ENCODE measurements at places on chromosomes 5 and 9.

- DNase-seq, result no peak
These were observed 11.5 kb downstream of the SFXN1 start for GRCh38 chr5:175489693-175490443.

GRCh38 chr9:36051317-36051716 lies 14.6 kb downstream of the RECK start:
- DNase-seq, result no peak

- no peak for DNase-seq
These were observed 55.9 kb upstream of the ANKRD55 start for GRCh38 chr5:56288873-56289601.

DNA sequence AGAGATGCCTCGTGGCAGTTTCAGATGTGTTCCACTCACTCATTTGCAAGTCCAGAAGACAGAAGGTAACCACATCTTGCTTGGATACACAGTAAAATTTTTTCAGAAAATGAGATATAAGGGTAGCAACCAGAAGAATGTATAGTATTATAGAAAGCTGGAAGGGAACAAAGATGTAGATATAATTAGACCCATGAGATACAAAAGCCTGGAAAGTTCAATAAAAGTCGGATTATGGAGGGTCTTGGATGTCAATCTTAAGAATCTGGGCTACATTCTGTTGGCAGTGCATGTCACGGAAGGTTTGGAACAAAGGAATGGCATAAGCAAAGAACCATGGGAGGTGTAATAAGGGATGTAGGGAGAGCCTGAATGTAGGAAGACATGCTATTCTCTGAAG lies 5.1 kb upstream of the CEP78 start:
- DNase-seq, result no peak

- no peak for DNase-seq
These were observed 44.3 kb downstream of the EPB41L4A start for GRCh38 chr5:112374818-112375217.

GRCh38 chr5:151128817-151129216 lies 28.8 kb downstream of the ANXA6 start:
- no peak for DNase-seq

GRCh38 chr5:180820788-180821321 lies 18.2 kb upstream of the MGAT1 start:
- DNase-seq, result no peak

Data from CD4-positive, alpha-beta T cell treated with Interleukin-10 for 1 hour (primary cell).